ENCODE measurements at places on chromosomes 3 and 15.

DNA sequence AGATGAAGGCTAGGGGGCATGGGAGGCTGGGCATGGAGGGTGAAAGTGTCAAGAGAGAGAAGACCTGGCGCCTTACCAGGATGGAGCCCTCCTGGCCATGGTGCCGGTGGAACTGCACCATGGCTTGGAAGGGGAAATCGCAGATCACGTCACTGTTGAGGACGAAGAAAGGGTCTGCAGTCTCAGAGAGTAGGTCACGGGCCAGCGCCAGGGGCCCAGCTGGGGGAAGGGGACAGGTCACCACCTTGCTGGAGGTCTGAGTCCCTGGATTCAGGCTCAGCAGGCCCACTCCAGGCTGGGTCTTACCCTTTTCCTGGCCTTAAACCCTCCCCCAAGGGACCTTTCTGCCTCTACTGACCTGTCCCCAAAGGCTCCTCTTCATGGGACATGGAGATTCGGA, 855 bp downstream of the GMPPB start:
- no peak for DNase-seq

DNA sequence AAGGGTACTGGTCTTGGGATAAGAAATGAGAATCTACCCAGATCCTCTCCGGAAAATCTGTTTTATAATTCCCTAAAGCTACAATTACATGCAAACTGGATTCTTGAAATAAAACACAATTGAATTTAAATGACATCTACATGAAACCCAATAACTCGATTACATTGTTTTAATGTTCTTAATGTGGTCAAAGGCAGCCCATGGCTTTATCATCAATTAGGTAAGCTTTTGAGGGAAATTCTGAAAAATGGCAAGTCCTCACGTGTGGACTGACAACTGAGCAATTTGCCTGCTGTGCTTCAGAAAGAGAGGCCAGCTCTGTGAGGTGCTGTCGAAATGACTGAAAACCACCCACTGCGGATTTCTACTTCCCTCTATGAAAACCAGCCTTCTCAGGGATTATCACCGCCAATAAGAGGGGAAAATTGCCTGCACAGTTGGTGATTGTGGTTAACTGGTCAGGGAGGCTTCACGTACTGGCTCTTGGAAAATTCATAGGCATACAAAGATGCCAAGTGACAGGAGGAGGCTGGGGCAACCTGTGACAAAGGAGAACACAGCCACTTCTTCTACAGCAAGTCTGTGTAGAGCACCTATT, 200.8 kb upstream of the SLCO3A1 start:
- DNase-seq = no peak

DNA sequence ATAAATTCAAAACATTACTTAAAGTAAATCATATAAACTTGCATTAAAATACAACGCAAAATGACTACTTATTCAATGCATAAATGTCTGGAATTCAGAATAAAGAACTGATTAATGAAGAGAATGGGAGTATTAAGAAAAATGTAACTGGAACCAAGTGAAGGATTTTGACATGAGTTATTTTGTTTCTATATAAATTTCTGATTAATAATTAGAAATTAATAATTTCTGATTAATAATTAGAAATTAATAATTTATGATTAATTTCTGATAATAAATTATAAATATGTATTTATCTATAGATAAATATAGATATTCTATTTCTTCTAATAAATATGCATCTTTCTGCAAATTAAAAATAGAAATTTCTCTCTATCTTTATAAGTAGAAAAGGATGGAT, 160.0 kb upstream of the STRIT1 start:
- DNase-seq = no peak

DNA sequence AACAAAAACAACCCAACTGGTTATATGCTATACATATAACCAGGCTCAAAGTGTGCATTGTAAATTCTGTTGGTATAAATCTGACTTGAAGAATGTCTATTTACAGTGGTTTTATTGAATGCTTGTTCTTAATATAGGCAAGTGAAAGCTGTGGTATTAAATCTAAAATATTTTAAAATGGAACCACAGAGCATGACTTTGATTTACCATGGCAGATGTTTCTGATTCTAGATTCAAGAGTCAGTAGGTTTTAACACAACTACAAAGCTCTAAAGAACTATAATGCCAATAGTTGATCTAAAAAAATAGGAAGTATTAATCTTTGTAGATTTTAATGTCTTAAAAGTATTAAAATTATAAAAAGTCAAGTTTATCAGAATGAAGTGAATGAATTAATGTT, 141.9 kb upstream of the PLSCR5 start:
- no peak for DNase-seq

GRCh38 chr3:69422751-69423150, 36.9 kb upstream of the FRMD4B start:
- DNase-seq = no peak

DNA sequence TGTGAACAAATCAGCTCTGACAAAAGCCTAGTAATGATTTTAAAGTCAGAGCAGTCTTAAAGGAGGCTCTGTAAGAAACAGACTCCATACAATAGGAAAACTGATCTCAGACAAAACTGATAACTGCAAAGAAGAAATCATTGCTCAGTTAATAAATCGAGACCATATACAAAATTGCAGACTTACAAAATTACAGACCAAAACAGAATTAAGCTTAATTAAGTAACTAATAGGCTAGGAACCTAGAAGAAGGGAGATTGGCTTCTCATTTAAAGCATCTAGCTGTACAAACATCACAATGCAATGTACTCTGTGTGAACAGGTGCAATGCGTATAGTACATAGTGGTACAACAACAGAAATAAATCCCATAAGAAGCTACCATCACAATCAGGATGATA, 46.3 kb downstream of the ZBTB20 start:
- no peak for DNase-seq

GRCh38 chr3:57959423-57960173, 48.6 kb upstream of the FLNB start:
- no peak for DNase-seq

DNA sequence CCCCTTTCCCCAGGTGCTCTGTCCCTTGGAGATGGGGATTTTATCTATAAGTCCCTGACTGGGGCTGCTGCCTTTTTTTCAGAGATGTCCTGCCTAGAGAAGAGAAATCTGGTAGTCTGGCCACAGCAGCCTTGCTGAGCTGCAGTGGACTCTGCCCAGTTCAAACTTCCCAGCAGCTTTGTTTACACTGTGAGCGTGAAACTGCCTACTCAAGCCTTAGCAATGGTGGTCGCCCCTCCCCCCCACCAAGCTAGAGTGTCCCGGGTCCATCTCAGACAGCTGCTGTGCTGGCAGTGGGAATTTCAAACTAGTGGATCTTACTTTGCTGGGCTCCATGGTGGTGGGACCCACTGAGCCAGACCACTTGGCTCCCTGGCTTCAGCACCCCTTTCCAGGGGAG, 38.9 kb downstream of the TMEM266 start:
- no peak for DNase-seq

GRCh38 chr3:187120326-187120725, 19.0 kb downstream of the RPL39L start:
- no peak for DNase-seq

- DNase-seq = no peak
Measured at GRCh38 chr15:41512512-41512939, 1.1 kb downstream of the LTK start.

- no peak for DNase-seq
Measured at GRCh38 chr15:33788906-33789540, 179.3 kb upstream of the CHRM5 start.

- DNase-seq = no peak
Measured at GRCh38 chr15:67992834-67993233, 61.3 kb upstream of the PIAS1 start.

GRCh38 chr3:44468572-44469520, 8.6 kb downstream of the ZNF445 start:
- no peak for DNase-seq

DNA sequence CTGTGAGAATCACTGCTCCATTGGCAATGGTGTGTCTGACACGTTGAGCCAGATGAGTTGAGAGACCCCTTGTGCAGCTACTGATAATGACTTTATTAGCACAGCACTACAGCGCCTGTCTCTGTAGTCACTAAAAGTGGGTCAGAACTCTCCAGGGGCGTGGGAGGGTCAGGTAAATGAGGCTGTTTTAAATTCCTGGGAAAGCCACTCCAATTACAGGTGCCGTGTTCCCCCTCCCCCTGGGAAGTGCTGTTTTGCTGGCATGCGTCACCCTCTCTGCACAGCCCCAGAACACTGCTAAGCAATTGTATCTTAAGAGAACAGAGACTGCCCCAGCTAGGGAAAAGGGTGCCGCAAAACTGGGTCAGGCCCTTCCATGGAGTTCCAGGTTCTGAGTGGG, 21.5 kb upstream of the CPNE9 start:
- no peak for DNase-seq

- no peak for DNase-seq
Measured at GRCh38 chr3:9180764-9181117, 68.7 kb downstream of the SRGAP3 start.

DNA sequence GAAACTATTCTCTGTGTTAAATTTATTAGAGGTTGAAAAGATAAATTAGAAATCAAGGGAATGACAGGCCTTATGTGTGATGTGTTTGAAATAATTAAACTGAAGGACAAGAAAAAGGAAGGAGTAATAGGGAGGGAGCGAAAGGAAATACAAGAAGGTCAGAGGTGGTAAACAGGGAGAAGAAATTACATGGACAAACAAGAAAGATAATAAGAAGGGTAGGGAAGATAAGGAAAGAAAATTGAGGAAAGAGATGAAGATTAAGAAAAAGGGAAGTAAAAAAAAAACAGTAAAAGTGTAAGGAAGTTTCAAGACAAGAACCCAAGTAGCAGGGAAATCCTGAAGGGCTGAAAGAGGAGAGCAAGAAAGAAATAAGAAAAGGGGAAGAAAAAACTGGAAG, 26.2 kb upstream of the ANXA2 start:
- no peak for DNase-seq

DNA sequence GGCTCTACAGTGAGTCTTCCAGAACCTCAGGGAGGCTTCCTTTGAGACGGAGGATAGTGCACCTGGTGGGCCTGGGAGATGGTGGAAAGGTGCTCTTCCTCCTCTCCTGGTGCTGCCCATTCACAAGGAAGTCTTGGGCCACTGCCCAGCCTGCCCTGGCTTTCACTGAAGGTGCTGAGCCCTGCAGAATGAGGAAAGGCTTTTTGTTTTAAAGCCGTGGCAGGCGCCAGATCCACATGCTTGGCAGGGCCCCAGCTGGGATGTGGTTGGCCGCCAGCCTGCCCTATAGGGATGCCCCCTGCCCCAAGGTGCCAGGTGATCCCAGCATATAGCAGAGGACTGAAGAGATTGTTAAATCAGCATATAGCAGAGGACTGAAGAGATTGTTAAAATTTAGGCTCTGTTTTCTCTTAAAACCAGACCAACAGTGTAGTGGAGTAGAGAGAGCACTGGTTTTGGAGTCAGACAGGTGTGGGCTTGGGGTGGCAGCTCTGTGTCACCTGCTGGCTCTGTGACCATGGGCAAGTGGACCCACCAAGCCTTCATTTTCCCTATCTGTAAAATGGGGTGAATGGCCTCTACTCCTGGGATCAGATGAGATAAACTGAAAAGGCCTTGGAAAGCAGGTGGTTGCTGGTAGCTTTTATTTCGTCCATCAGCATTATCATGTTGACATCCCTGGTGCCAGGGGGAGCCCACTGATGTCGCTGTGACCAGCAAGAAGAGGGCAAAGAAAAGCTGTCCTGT, 53.3 kb downstream of the SLC6A6 start:
- DNase-seq = no peak

DNA sequence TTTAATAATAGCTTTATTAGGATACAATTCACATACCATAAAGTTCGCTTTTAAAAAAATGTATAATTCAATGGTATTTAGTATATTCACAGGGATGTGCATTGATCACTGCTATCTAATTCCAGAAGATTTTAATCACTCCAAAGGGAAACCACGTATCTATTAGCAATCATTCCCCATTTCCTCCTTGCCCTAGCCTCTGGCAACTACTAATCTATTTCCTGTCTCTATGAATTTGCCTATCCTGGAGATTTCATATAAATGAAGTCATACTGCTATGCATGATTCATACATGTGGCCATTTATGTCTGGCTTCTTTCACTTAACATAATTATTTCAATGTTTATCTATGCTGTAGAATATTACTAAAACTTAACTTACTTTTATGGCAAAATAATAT, 32.0 kb upstream of the CASR start:
- no peak for DNase-seq

- DNase-seq = no peak
Measured at GRCh38 chr15:23569151-23569925, 3.9 kb downstream of the MKRN3 start.

- DNase-seq = no peak
Measured at GRCh38 chr3:48419149-48419548, 10.7 kb downstream of the PLXNB1 start.

- no peak for DNase-seq
Measured at GRCh38 chr3:63945558-63946096, 33.4 kb upstream of the SCAANT1 start.

DNA sequence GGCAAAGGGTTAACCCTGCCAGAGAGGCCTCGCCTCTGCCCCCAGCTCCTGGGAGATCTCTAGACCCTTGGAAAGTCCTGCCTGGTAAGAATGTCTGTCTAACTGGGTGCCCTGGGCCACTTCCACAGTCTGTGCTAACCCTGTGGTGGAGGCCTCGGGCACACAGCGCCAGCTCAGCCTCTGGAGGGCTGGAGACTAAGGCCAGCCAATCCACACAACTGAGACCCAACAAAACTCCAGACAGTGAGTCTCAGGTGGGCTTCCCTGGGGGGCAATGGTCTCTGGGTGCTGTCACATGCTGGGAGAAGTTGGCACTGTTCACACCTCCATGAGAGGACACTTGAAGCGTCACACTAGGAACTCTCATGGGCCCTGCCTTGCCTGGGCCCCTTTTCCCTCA, 19.5 kb downstream of the ZXDC start:
- DNase-seq = no peak

DNA sequence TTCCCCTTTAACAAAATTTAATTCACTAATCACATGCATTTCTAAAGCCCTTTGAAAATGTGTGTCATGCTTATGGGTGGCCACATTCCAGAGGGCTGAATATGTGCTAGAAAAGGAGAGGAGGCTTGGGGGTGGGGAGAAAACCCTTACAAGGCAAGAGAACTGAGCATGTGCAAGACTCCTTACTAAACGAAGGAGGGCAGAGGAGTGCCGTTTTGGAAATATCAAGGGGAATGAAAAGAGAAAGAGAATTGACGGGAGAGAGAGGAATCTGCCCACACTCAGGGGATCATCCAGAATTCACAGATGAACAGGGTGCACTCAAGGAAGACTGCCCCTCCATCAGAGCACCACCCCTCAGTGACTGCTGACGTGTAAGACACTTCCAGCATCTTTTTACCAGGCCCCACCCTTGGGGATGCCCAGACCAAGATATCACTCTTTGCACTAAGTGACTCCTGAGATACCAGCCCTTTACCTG, 37.9 kb upstream of the TSC22D2 start:
- no peak for DNase-seq

DNA sequence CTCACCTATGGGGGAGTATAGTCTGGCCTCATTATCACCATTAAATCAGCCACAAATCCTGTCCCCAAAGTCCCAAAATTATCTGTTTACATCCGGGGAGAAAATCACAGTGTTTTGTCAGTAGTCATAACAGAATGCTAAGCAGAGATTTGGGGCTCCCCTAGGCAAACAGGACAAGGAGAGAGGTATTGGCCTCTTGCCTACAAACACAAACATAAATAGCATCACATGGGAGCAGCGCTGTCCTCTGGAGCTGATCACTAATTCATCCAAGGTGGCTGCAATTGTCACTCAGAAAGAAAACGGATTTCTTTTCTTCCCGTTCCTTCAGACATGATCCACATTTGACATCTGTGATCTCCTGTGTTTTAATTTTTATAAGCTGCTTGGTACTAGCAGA, 1028.1 kb downstream of the NTRK3 start:
- no peak for DNase-seq

GRCh38 chr3:71393093-71393492, 190.4 kb downstream of the FOXP1 start:
- no peak for DNase-seq

All from activated CD8-positive, alpha-beta memory T cell treated with anti-CD3 and anti-CD28 coated beads for 1 hour (primary cell).